ENCODE measurements at places on chromosomes 2 and 18.
A peak's percentile ranks its signal among the peaks of the same experiment; 100 is the strongest.

GRCh38 chr18:58522132-58522531 is 106.8 kb downstream of the ALPK2 start:
- peak; percentile 89 for DNase-seq

DNA sequence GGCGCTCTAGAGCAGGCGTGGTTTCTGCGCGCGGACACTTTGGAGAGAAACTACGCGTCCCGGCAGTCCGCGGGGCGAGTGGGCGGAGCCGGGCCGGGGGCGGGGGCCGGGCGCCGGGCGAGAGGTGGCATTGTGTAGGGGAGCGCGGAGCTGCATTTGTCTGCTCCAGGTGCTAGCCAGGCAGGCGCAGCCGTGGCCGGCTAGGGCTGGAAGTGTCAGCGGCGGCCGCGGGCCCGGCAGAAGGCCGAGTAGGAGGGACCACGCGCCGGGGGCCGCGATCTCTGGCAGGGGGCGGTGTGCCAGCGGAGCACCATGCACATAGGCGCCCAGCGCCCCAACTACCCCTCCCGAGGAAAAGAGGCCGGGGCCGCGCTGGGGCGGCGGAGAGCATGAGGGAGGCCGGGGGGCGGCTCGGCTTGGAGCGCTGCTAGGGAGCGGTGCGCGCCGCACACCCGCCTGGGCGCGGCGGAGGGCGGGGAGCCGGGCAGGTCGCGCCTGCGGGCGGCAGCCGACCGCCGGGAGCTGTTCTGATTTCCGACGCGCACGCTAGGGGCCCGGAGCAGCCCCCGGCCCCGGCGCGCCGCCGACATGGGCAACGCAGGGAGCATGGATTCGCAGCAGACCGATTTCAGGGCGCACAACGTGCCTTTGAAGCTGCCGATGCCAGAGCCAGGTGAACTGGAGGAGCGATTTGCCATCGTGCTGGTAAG is at the start of gene FMNL2:
Gene FMNL2, plus strand, starts transcription at position 159 of the 710 bp plus-strand sequence.
- no peak for DNase-seq

DNA sequence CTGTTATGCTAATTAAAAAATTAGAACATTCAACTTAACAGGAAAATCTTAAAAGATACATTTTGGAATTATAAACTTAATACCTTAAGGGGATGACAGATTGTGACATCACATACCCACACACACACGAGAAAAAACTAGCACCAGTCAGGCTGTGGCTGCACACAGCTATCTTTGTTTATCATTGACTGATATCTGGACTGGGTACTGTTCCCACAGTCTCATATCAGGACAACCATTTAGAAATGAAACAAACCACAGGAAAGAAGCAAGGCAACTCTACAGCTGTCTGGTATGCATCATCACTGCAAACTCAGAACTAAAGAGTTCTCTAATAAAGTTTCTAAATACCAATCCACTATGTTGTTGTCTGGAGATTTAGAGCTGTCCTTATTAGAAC is 210.9 kb upstream of the SMAD7 start:
- no peak for DNase-seq

GRCh38 chr2:237150831-237151375 is 65.2 kb downstream of the COPS8 start:
- no peak for DNase-seq

DNA sequence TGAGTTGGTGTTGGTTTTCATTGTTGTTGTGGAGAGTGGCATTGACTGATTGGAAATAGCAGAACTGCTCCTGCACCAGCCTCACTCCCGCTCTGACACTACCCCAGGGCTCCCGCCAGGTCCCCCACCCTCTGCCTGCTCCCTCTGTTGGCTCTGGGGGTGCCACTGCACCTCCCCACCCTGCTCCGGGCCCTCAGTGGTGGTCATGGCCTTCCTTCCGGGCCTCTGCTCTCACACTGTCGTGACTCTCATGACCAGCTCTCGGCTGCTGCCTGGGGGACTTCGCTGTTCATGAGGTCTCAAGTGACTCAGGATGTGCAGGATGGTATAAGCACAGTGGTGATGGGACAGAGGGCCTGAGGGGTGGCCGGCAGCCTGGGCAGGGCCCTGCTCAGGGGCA is 113.2 kb downstream of the MARCHF4 start:
- no peak for DNase-seq

DNA sequence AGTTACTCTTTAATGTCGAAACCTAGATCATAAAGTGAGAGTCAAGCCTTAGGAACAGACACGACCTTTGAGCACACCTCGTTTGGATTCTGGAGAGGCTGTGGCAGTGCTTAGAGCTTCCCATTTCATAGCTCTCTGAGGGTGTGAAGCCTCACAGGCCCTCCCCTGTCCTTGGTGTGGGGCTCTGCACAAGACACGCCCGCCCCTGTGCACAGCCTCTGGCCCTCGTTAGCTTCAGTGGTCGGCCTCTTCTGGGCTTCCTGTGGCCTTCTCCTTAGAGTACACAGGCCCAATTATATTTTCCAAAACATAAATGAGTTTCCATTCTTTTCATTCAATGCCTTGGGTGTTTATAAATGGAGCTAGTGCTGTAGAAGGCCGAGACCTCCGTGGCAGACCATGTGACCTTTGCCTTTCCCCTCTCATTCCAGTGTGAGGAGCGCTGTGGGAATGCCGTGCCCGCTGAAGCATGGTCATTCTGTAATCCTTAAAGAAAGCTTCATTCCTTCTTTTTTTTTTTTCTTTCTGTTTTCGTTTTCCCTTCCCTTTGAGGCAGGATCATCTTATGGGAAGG is 208.6 kb downstream of the DCDC2C start:
- no peak for DNase-seq

- DNase-seq = peak; percentile 67
Measured at GRCh38 chr2:237700512-237701032, 73.2 kb downstream of the LRRFIP1 start.

- no peak for DNase-seq
Measured at GRCh38 chr2:238187618-238188548, 15.6 kb downstream of the ILKAP start.

DNA sequence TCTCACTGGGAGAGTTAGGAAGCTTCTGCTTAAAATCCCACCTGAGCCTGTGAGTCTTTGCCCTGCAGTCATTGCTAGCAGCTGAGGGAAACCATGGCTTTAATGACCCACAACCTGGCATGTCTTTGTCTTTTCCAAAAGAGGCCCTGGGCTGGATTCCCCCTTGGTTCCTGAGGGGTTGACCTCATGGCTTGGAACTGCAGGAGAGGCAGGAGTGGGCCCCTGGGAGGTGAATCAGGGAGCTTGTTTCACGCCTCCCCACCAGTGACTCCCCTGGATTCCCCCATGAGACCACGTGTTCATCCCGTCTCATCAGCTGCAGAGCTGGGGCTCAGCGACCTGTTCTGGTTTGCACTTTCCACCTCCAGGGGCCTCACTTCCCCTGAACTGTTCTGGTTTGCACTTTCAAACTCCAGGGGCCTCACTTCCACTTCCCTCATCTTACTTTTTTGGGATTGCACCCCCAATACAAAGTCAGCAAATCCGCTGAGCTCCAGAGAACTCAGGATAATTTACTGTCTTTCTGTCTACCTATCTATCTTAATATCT is 58.5 kb upstream of the TMEM18 start:
- DNase-seq = no peak

DNA sequence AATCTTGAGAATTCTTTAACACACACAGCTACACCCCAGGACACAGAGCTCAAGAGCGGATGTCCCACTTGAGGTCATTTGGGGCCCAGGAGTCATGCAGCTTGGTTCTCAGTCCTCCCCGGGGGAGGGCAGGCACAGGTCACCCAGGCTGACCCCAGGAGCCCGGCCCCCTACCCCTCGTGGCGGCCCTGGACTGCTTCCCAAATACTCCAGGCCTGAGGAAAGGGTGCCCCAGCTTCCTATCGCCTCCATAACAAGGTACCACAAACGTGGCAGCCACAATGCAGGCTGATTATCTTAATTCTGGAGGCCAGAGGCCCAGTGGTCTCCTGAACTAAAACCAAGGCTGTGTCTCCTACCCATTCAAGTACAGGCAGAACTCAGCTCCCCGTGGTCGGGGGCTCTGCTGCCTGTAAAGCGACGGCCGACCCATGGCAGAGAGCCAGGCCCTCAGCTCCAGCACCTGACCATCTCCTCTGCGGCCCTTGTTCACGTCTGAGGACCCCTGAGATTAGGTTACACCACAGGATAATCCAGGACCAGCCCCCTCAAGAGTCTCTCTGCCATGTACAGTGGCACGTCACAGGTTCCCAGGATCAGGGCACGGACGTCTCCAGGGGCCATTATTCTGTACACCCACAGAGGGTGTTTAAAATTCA is 10.5 kb downstream of the SLC66A2 start:
- no peak for DNase-seq

- no peak for DNase-seq
Measured at GRCh38 chr2:190618030-190618429, 30.9 kb upstream of the NAB1 start.

DNA sequence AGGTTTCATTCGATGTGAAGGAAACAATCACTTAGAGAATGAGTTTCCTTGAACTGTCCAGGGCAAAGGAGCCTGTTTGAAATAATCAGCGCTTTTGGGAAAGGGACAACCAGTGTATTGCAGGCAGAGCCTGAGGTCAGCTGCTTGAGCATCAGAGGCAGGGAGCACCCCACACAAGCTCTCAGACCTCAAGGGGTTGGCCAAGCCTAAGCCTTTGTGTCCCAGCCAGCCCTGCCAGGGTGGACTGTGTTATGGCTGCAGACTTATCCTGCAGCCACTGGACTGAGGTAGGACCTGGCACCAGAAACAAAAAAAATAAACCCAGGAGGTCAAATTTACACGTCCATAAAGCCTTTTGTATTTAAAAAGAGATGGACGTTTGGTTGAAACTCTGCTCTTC is 228.3 kb downstream of the SEPTIN10 start:
- no peak for DNase-seq

GRCh38 chr2:213145715-213146242 is 5.6 kb downstream of the IKZF2 start:
- no peak for DNase-seq

DNA sequence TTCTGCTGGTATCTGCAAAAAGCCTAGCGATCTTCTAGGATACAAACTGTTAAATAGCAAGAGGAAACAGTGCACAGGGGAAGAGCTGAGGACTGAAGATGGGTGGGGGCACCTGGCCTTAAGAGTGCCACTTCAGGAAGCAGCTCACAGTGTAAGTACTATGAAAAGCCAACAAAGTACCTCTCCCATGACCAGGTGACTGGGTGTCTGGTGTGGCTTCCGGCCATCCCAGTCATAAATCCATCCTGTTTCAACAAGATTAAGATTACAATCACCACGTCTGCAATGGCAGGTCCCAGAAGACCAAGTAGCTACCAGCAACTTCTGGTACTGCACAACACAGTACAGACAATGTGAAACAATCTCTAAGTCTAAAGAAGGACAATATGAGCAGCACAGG is 15.9 kb downstream of the ERFE start:
- no peak for DNase-seq

- no peak for DNase-seq
Measured at GRCh38 chr2:61327173-61327572, 143.7 kb downstream of the USP34 start.

- no peak for DNase-seq
Measured at GRCh38 chr2:20565623-20566236, 85.2 kb downstream of the HS1BP3 start.

DNA sequence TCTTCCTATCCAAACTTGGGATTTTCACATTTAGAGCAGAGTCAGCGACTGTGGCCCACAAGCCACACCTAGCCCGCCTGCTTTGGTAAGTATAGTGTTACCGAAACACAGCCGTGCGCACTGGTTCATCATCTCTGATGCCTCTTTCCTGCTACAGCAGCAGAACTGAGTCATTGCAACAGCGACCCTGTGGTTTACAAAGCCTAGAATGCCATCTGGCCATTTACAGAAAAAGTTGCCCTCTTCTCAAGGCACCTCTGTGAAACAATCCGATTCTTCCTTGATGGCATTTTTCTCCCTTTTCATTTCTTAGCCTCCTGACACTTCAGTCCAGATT is 10.7 kb upstream of the IAH1 start:
- no peak for DNase-seq

DNA sequence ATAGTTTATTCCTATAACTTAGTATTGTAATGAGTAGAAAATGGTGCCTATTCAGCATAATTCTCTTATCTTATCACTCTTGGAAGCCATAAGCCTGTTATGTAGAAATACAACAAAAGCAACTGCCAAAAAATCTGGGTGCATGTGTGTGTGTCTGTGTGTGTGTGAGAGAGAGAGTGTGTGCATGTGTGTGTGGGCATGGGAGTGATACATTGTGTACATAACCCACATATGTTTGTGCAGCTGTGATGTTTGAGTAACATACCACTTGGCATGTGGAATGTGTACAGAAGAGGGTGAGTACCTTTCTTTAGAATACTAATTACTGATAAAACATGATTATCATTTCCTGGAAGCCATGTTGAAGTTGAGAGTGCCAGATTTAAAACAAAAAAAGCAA is 642.3 kb upstream of the SYT4 start:
- no peak for DNase-seq

- DNase-seq = no peak
Measured at GRCh38 chr18:36484591-36484990, 187.1 kb downstream of the FHOD3 start.

- no peak for DNase-seq
Measured at GRCh38 chr2:65577654-65578053, 145.3 kb upstream of the SPRED2 start.

- no peak for DNase-seq
Measured at GRCh38 chr2:193101591-193101990, 906.9 kb upstream of the TMEFF2 start.

- DNase-seq = peak; percentile 29
Measured at GRCh38 chr2:225400060-225400511, 576 bp downstream of the NYAP2 start.

- no peak for DNase-seq
Measured at GRCh38 chr2:85234868-85235267, 92.9 kb downstream of the TGOLN2 start.

- no peak for DNase-seq
Measured at GRCh38 chr18:39607034-39607433, 2041.4 kb upstream of the CELF4 start.

DNA sequence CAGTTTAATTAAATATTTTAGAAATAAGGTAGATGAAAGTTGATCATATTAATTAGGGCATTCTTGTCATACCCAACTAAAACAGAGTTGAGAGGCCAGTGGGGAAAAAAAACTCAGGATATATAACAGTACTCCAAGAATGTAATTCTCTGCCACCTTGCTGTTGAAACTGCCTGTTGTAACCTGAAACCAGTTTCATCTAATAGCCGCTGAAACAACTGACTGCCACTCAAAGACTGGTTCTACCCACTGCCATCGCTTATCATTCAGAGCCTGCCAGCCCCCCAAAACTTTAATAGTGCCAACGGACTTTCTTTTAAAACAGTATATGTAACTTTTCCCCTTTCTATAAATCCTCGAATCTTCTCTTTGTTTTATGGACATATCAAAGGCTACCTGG is 37.7 kb upstream of the FSIP2 start:
- DNase-seq = no peak
